ENCODE measurements at places on chromosomes 4 and X. TPM values are rescaled to one million over a fixed set of nuclear protein-coding genes. Genes with fewer than 3 reads are reported as not detected.

GRCh38 chr4:143369552-143369951 lies 32.9 kb downstream of the GAB1 start:
- no peaks in the 10 kb centered on the region for H3K36me3 ChIP-seq
- no peaks in the 10 kb centered on the region for H3K4me1 ChIP-seq
- no peak overlapping the region for H3K4me3 ChIP-seq
- H3K27ac ChIP-seq = no peak overlapping the region
- H3K27me3 ChIP-seq = no peaks in the 10 kb centered on the region

DNA sequence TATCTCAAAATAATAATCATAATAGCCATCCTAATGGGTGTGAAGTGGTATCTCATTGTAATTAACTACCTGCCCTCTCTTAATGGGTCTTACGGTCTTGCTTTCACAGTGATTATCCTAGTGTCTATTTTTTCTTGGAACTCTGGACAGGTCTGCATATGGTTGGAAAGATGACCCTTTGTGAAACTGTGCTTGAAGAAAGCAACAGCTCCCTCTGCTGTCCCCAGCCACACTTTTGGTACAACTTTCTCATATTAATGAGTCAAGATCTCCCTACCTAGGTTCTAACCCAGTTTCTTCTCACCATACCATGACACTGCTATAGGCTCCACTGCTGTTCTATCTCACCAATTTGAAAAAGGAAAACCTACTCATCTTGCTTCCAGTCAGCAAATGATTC lies 2.4 kb downstream of the TFDP3 start:
- H3K27me3 ChIP-seq = no peaks in the 10 kb centered on the region
- H3K27ac ChIP-seq = no peak overlapping the region
- DNase-seq = no peak
- no peaks in the 10 kb centered on the region for H3K4me1 ChIP-seq
- no peak overlapping the region for H3K4me3 ChIP-seq
- no peaks in the 10 kb centered on the region for H3K36me3 ChIP-seq

Gene NAP1L5
- total RNA-seq = 5.2 TPM

GRCh38 chrX:110163488-110163887 lies 154.4 kb downstream of the AMMECR1 start:
- DNase-seq = no peak
- no peak overlapping the region for H3K4me3 ChIP-seq
- H3K36me3 ChIP-seq = no peaks in the 10 kb centered on the region
- no peak overlapping the region for H3K27ac ChIP-seq
- H3K4me1 ChIP-seq = no peaks in the 10 kb centered on the region

Gene PRICKLE3
- 12.7 TPM for total RNA-seq
